IPS DF 19.7 (cell line): ENCODE measurements at places on chromosomes 6 and 20.
A peak's percentile ranks its signal among the peaks of the same experiment; 100 is the strongest.

DNA sequence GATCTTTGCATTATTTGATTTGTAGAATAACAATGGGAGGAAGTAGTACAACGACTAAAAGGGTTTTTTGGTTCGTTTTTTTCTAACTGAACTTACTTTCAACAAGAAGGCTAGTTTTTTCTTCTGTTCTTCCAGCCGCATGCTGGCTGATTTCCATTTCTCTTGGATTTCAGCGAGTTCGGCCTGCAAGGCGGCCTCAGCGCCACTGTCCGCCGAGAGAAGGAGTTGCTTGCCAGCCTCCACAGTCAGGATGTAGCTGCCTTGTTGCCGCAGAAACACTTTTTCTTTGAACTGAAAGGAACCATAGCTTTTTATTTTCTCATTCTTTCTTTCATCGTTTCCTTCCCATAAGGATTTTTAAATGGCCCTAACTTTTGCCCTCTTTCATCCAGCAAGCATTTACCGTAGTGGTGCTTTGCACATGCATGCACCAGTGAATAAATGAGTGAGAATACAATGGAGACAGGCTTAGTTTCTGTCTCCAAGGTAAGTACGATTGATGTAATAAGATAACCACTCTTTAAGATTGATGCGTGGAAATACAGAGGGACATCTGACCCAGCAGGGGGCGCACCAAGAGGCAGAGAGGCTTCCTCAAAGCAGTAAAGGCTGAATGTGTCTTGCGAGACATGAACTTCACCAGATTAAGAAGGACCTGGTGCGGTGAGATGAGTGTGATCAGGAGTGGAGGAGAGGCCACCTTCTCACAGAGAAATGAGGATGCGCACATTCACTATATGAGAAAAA is 398.8 kb downstream of the ESR1 start:
- no peak for DNase-seq

- no peak for DNase-seq
Measured at GRCh38 chr6:120451508-120451907, 882.8 kb downstream of the TBC1D32 start.

DNA sequence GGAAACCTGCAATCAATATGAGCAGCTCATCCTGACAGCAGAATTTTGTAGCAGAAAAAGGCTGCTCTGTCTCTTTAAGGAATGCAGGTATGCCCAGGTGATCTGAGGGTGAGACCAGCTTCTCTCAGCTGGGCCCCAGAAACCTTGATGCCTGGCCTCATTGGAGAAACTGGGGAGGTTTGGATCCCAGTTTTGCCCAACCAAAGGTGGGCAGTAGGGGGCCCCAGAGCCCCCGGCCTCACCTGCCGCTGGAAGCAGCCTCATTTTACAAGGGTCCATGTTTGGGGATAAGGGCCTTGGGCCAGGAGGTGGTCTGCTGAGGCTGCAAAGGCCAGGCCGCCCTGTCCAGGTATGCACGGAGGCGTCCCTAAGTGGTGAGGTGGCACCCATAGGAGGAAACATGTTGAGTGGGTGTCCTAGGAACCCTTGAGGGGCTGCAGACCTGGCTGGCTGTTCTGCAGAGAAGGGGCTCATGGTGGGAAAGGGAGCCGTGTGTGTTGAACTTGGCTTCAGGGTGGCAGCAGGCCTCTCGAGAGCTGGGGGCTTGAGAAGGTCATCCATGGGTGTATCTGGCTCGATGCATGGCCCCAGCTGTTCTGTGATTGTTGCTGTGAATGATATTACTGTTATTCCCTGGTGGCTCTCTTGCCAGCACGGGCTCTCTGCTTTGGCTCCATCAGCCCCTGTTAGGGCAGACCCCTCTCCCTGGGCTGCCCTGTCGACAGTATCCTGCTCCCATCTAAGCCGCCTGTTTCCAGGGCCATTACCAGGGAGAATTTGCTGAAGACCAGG is 208.4 kb downstream of the CDH4 start:
- no peak for DNase-seq

DNA sequence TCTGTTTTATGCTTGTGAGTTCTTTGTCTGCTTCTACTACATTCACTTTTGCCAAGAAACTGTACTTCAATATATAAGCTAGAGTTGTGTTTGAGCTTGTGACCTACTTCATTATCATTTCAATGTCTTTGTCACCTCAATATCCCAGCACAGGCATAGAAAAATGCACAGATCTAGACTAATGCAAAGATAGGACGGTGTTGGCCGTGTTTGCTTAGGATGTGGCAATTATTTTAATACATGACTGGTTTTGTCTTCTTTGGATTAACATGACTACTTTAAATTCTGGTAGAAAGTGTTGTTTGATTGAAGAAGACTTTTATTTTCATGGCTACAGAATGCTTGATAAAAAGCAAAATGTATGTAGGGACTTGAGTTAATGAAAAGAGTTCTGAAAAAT is 1075.0 kb upstream of the GJE1 start:
- DNase-seq = no peak

- no peak for DNase-seq
Measured at GRCh38 chr20:62018437-62019143, 47.1 kb downstream of the TAF4 start.

DNA sequence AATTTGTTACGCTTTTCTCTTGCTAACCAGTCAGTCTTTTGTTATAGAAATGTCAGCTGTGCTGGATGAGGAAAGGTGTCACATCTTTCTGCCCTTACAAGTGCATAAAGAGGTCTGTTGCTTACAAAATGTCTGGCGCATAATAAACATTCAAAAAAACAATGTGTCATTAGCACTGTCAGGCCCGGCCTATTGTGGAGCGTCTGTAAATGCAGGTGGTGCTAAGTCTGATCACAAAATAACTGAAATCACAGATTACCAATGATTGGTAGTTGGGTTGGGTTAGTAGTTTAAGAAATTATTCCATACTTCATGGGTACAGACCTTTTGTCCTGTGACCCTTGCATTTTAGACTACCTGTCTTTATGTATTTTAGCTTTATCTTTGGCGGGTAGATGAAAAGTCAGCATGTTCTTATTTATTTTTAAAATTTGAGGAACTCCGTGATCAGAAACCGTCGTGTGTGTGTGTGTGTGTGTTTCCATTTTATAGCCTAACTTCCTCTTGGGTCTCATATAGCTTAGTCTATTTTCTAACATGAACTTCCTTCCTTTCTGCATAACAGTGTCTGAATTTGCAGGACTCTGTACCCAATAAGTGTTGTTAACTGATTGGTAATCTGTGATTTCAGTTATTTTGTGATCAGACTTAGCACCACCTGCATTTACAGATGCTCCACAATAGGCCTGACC is 88.1 kb upstream of the IFNGR1 start:
- no peak for DNase-seq

DNA sequence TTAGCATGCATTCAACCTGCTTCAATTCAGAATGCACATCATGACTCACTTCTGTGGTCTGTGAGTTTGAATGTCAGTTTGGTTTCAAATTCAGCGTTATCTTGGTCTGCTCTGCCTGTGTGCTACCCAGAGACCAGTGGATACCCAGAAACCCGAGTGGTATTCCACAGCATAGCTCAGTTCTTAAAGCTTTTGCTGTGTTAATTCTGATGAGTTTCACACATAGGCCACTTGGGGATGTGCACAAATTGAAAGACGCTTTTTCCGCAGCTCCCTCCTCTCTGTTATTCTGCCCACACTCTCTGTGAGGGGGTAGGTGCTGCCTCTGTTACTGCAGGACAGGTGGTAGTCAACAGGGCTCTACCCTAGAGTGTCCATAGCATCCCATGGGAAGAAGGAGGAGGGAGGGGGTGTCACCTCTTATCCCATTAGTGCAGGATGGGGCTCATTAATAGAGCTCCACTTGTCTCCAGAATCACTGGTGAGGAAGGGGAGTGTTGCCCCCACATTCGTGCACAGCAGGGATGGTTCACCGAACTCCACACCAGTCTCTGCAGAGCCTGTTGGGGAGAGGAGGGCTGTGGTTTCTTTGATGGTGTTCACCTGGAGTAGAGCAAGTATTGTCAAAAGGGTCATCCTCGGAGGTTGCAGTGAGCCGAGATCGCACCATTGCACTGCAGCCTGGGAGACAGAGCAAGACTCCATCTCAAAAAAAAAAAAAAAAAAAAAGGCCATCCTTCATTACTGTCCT is 29.2 kb upstream of the SDCBP2 start:
- DNase-seq = no peak

- DNase-seq = no peak
Measured at GRCh38 chr6:74420221-74420620, 724.2 kb downstream of the CD109 start.

GRCh38 chr6:29602564-29603361 is 17.8 kb downstream of the OR2H2 start:
- peak; percentile 75 for DNase-seq

DNA sequence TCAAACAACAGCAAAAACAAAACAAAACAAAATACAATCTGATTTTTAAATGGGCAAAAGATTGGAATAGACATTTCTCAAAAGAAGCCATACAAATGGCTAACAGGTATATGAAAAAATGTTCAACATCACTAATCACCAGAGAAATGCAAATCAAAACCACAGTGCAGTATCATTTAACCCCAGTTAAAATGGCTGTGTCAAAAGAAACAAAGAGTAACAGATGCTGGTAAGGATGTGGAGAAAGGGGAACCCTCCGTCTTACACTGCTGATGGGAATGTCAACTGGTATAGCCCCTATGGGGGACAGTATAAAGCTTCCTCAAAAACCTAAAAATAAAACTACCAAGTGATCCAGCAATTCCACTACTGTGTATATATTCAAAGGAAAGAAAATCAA is 10.9 kb upstream of the NELFCD start:
- DNase-seq = no peak

DNA sequence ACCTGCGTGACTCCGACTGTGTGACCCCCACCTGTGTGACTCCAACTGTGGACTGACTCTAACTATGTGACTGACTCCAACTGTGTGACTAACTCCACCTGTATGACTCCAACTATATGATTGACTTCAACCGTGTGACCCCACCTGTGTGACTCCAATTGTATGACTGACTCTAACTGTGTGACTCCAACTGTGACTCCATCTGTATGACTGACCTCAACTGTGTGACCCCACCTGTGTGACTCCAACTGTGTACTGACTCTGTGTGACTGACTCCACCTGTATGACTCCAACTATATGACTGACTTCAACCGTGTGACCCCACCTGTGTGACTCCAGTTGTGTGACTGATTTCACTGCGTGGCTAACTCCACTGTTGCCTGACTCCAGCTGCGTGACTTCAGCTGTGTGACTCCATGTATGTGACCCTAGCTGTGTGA is 38.6 kb downstream of the SYNJ2 start:
- DNase-seq = no peak

DNA sequence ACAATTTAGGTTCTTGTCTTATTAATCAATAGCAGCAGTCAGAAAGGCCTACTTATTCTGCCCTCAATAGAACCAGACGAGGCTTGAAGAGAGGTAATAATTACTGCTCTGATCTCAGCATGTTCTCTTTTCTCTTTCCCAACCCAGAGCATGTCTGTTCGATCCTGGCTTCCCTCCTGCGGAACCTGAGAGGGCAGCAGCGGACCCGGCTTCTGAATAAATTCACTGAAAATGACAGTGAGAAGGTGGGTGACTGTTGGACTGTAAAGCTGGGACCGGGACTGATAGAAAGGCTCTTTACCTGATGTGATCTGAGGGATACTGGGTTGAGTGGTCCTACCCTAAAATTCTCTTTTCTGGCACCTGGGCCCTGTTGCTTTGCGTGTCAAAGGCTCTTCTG is 63.0 kb upstream of the VSTM2L start:
- DNase-seq = no peak

GRCh38 chr6:143126574-143126941 is 65.9 kb downstream of the AIG1 start:
- no peak for DNase-seq

DNA sequence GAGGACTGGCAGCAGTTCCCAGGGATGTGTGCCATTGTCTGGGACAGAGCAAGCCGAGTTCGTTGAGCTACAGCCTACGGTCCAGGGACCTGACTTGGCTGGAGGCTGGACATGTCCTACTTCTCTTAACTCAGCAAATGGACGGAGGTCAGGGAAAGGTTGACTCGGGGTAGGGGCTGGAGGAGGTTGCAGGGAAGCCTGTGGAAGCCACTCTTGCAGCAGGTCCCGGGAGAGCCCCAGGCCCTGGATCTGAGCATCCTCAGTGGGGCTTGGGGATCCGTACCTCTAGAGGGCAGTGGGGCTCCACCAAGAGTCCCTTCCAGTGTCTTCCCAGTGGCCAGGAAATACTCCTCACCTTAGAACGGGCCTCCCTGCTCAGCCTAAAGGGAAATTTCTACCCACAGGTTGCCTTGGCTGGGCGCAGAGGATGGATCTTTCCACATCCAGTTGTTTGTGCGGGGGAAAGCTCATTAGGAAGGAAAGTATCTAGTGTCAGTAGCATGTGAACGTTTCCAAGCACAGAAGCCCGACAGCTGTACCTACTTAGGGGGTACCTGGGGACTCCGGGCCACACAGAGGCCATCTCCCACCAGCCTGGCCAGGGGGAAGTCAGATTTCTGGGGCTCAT is 170.2 kb downstream of the NFATC2 start:
- DNase-seq = peak; percentile 52

DNA sequence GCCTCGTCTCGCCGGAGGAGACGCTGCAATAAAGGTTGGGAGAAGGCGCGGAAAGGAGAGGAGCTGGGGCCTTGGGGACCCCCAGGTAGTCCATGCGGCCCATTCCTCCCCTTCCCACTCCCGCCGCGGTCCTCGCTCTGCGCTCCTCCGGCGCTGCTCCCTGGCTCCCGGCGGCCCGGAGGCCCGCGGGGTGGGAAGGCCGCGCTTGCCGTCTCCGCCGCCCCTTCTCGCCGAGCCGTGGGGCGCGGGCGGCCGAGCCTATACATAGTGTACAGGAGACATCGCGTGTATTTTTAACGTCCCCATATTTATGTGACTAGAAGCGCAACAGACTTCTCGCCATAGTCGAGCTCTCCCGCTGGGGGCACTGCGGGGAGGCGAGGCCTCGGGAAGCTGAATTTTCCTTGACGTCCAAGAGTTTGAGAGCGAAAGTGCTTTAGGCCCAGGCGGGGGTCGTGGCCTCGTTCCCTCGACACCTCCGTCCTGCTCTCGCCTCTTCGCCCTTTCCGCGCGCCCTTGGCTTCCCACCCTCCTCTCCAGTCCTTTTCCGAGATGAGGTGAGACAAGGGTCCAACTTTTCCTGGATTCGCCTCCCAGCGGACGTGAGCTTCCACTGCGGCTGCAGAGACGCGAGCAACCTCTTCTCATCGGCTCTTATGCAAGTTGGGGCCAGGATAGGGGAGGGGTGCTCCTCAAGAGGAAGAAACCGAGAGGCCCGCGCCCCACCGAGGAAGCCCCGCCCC is 29.0 kb downstream of the SLC12A5 start:
- peak; percentile 28 for DNase-seq

DNA sequence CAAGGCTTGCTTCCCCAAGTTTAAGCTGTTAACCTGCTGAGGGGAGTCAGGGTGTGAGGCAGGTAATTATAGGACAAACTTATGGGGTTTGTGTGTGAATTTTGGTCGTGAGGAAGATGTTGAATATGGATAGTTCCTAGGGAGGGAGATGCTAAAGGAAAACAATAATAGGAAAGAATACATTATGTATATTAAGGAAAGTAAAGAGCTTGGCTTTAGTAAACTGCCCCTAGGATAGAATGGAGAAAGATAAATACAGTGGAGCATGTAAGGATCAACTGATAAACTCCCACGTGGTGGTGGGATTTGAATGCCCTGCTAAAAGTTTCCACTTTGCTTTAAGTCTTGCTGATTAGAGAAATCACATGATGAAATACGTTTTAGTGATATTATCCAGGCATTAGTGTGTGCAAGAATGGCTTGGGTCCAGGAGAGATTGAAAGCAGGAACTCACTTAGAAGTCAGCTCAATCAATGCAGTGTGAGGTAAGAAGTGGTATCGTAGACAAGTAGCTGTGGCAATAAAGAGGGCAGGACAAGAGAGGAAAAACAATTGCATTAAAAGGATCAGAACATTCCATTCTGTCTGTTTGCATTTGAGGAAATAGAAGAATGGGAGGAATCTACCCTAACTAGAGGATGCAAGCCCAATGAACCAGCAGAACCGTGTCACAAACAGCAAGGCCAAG is 52.5 kb downstream of the RPS12 start:
- no peak for DNase-seq
